ENCODE measurements at places on chromosomes 1 and 21.

- DNase-seq = no peak
Measured at GRCh38 chr1:244092293-244092963, 41.3 kb downstream of the ZBTB18 start.

GRCh38 chr1:181221078-181221477 is 132.6 kb downstream of the IER5 start:
- no peak for DNase-seq

GRCh38 chr1:203461717-203462116 is 13.9 kb upstream of the PRELP start:
- no peak for DNase-seq

GRCh38 chr1:246647113-246647512 is 77.1 kb upstream of the SCCPDH start:
- no peak for DNase-seq

DNA sequence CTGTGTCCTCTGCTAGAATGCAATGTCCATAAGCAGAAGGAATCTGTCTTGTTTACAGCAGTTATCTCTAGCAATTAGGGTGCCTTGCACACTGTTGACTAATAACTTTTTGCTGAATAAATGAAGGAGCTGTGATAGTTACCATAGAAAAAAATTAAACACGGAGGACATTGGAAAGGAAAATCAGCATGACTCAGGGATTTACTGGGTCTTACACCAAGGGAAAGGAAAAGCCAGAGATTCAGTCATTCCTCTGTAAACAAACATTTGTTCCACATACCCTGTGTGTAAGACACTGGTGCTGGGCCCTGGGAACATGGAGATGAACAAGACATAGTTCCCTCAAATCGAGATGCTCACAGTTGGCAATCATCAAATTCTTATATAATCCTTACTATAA is 183.3 kb downstream of the PTGER3 start:
- DNase-seq = no peak

GRCh38 chr1:17405898-17406759 is 33.3 kb downstream of the RCC2 start:
- peak; percentile 29 for DNase-seq

DNA sequence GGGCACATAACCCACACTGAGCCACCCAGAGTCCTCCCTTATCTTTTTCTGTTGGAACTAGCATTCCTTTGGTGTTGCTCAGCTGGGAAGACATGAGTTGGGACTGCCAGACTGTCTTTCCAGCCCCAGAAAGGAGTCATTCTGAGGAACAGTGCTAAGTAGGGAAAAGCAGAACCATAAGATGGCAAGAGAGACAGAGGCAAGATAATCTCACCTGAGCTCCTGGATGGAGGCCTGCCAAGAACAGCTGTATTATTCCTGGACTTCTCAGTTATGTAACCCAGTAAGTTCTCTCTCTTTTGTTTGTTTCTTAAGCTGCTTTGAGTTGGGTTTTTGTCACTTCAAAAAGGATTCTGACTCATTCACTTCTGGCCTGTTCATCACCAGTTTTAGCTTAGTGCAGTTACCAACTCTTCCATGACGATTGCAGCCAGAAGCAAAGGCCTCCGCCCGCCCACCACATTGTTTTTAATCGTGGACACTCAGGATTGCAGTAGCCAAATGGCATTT is 134.4 kb downstream of the OMA1 start:
- DNase-seq = no peak

Data from stimulated activated CD4-positive, alpha-beta T cell treated with anti-CD3 and anti-CD28 coated beads, Interleukin-1b, Interleukin-23, amount 100 ng/mL, for 4 hours (primary cell).